ENCODE measurements at places on chromosomes 7 and 10.

DNA sequence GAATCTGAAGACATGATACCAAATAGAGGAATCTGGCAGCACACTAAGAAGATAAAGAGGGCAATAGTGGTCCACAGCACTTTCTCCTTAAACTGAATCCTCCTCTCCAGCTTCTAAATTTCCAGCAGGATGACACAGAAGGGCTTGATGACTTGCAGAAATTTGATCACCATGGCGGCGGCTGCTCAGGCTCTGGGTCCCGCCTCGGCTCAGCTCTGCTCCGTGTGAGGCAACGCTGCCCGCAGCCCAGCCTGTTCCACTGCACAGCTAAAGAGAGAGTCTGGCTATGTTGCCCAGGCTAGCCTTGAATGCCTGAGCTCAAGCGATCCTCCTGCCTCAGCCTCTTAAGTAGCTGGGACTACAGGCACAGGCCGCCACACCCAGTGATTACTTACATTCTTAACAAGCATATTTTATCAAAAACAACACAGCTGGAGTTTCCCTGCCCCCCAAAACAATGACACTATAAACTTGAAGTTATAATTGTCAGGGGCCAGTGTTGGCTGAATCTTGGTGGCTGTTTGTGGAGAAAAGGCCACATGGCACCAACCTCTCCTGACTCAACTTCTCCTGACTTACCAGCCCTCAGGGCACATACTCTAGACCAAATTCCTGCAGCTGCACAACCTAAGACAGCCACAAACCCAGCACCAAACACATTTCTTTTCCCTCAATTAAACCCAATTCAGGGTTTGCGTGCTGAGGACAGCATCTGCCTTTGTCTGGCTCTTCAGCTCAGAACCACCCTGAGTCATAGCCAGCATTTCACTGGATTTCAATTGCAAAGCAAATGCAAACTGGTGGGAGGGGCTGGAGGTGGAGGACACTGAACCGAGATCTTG lies 11.6 kb upstream of the TNPO3 start:
- DNase-seq: no peak

GRCh38 chr10:100723770-100724530 lies 21.4 kb upstream of the PAX2 start:
- DNase-seq: no peak

GRCh38 chr10:493391-494148 lies 195.9 kb downstream of the DIP2C start:
- DNase-seq: no peak

- DNase-seq: no peak
Measured at GRCh38 chr10:127067542-127068194, 128.7 kb downstream of the INSYN2A start.

DNA sequence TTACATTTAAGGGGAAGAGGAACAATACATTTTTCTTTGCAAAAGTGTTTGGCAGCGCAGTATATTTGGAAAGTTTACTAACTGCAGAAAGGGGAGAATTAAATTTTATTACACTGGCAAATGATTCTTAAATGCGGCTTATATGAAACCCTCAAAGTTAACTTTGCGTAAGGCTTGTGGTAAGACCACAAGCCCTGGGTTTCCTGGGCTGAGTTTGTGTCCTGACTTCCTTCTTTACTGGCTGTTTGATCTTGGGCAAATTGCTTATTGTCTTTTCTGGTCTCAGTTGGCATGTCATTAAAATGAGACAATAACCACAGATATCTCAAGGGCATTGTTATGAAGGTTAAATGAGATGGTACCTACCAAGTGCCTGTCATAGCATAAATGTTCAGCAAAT lies 106.8 kb downstream of the GLRX3 start:
- no peak for DNase-seq

- DNase-seq: no peak
Measured at GRCh38 chr7:133575726-133576440, 323.0 kb downstream of the EXOC4 start.

- no peak for DNase-seq
Measured at GRCh38 chr10:71285180-71285545, 33.9 kb upstream of the SLC29A3 start.

DNA sequence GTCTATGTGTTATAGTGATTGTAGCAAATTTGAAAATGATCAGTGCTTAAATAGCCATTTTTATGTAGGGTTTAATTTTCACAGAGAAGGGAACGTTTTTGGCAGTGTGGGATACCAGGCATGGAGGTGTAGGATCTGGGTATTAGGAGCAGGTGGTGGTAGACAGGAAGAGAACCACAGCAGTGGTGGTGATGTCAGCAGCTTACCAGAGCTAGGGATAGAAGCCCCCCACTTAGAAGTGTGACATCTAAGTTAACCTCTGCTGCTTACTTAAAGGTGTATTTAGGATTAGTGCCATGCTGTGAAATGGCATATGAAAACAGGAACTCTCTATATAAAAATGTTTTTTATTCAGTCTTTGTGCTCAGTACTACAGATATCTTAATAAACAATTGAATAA lies 73.8 kb downstream of the CREM start:
- DNase-seq: no peak

DNA sequence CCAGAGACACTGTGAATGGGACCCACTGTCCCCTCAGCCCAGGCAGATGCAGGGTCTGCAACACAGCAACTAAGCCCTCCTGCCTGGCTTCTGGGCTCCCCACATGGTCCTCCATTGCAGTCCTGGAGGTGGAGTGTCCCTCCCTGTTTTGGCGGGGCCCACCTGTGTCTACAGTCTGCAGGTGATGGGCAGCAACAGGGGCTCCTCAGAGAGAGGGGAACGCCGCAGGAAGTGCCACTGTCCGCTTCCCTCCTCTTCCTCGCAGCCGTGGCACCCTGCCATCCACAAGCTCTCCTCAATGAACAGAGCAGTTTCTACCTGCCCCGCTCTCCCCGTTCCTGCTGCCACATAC lies 9.3 kb downstream of the CAMK2G start:
- DNase-seq: no peak

DNA sequence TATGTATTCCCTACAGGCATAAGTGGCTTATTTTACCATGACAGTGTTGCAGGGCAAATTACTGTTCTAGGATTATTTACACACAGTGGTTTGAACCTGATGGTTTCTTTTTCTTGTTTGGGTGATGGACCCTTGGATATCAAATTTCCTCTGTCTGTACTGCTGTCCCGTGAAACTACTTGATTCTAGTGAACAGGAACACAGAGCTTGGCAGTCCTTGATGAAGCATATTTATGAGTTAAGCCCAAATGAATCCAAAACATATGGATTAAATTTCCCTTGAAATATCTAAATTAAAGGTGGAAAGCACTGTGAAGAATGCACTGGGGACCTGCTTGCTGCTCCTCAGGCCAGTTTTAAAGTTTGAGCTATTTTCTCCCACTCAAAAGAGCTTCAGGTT lies 635.3 kb downstream of the INHBA start:
- DNase-seq: no peak

DNA sequence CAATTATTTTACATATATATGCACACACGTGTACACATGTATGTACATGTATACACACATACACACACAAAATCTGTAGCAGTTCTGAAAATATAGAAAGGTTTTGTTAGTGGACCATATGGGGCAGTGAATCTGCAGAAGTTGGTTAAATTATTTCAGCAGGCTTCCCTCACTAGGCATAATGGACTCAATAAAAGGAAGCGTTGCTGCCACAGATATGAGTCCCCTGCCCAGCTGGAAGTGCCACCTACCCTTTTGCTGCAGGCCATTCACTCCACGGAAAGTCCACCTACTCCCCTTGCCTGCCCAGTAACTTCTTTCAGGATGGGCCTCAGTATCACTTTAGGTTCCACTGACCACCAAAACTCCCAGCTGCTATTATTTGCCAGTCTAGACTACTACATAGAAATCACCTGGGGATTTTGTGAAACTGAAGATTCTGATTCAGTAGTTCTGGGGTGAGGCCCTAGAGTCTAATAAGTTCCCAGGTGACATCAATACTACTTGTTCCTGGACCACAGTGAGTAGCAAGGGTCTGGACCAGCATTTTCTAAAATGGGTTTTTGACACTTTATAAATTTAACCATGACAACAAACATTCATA lies 29.3 kb upstream of the CROT start:
- DNase-seq: no peak

DNA sequence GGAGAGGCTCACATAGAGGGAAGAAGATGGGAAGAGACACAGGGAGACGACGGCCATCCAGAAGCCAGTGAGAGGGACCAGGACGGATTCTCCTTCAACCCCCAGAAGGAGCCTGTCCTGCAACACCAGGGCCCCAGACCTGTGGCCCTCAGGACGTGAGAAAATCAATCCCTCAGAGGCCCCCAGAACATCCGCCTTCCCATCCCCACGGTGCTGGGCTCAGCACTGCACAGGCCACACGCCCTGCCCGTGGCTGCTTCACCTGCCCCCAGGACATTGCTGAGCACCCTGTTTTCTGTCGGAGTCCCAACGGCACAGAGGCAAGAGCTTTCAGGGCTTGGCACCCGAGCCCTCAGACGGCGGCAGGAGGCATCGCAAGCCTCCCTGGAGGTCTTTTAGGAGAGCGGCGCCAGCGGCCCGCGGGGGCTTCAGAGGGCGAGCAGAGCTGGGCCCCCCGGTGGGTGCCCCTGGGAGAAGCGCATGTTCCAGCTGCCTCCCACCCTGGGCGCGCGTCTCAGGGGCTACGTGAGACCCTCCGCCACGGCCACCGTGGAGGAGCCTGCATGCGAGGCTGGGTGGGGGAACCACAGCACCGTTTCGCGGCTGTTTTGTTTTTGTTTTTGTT lies 42.8 kb downstream of the PDGFA start:
- no peak for DNase-seq

DNA sequence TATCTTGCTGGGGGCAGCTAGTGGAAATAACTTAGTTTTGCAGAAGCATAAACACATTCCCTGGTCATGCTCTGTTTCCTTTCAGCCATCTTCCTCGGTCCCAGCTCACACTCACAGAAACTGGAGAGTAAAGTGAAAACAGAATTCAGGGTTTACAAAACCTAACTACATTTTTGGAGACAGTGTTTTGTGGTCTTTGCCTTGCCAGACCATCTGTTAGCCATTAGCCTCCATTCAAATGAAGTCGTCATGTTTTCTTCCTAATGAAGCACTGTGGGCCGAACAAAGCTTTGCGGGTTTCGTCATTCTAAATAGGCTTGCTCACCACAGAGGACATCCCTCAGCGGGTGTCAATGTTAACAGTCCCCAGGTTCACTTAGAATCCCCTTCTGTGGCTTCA lies 214.6 kb upstream of the TMEM72 start:
- DNase-seq: no peak

DNA sequence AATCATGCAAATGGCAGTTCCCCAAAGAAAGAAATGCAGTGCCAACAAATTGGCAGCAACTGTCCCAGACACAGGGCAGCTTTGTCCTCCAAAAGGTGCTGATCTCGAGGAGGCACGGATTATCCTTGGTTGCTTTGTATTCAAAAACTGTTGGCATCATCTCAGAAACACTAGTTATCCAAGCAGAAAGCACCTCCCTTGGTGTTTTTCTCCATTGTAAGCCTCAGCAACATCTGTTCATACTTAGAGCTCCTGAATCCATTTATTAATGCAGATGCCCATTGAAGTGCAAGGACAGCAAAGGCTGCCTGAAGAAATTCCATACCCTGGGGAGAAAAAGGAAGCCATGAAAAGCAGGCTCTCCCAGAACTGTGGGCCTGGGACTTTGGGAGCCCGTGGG lies 1.1 kb upstream of the NPS start:
- DNase-seq: no peak

GRCh38 chr7:32293833-32294232 lies 196.3 kb downstream of the LSM5 start:
- no peak for DNase-seq

- no peak for DNase-seq
Measured at GRCh38 chr10:90579602-90580242, 278.1 kb downstream of the HTR7 start.

GRCh38 chr7:142188846-142189245 lies 69.0 kb downstream of the PRSS58 start:
- DNase-seq: no peak

GRCh38 chr7:140559410-140559809 lies 80.1 kb upstream of the MKRN1 start:
- DNase-seq: no peak

DNA sequence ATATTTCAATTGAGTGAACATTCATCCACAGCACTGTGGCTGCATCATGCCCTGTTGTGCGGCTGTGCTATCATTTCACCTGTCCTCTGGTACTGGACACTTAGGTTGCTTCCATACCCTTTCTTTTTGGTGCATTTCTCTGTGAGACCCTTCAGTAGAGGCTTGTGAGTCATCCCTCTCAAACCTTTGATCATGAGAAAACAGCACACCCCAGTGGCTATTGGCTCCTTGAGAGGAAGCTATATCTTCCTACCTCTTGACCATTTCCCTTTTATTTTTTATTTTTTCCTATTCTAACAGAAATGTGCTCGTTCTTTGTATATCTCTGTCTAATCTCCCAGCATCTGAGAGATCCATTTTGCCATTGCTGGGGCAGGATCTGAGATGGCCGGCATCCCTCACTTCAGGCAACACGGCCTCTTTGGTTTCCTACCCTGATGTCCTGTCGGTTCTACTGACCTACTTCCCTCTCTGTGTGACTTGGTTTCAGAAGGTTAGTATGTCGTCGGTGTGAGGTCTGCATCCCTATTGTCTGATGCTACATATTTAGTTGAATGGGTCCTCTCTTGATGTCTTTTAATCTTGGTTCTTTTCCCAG lies 23.8 kb upstream of the PIK3AP1 start:
- no peak for DNase-seq

DNA sequence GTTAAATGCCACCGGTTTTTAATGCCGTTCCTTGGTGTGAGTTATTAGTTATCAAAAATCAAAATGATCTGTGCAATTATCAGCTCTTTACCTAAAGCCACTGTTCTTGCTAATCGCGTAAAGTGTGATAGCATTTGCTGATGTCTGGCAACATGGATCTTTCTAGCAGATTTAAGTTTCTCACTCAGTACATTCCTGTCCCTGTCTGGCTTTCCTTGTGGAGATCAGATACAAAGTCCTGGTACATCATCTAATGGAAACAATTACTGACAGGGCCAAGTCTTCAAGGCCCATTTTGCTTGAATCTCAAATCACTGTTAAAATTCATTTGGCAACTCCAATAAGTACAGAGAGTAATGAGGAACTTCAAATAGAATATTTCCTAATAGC lies 755.7 kb downstream of the AUTS2 start:
- no peak for DNase-seq

GRCh38 chr10:110900983-110901382 lies 18.0 kb downstream of the BBIP1 start:
- DNase-seq: no peak

GRCh38 chr7:151468217-151469018 lies 28.5 kb upstream of the CRYGN start:
- no peak for DNase-seq

GRCh38 chr10:69337296-69338132 lies 59.2 kb downstream of the HK1 start:
- DNase-seq: peak; percentile 27

GRCh38 chr10:100827819-100828737 lies 82.7 kb downstream of the PAX2 start:
- DNase-seq: no peak

DNA sequence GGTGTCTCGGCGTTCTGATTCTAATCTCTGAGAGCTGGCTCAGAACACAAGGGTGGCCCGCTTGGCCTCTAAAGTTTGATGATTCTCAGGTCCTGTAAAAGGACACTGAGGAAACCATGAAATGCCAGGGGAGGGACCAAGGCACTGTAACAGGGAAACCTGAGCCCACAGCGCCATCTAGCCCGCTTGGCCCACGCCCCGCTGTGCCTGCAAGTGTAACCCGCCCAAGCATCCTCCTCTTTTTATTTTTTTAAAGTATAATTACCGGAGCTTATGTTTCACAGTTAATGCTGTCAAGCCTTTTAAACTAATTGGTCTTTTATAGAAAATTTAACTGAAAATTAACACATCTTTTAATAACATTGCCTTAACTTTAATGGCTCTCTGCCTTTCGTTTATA lies 734.7 kb downstream of the KCNMA1 start:
- DNase-seq: no peak

Measured in NCI-H2081 treated with DMSO at 0.1 percent for 48 hours (cell line).